NCI-H1048 (cell line): ENCODE measurements at places on chromosomes 7 and 10.

DNA sequence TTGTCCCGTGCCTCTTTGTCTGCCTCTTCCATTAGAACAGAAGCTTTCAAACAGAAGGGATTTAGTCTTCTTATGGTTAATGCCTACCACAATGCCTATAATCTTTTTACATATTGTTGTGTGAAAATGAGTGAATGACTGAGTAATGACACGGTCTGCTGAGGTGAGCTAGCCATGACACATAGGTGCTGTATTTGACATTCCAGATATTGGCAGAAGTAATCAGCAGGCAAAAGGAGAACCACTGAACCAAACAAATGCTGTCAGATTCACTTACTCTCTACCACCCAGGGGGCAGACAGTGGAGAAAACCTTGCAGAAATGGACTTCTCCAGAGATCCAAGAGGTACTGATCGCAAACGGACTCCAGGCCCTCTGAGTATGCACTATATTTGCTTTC lies 377.2 kb upstream of the VWC2 start:
- DNase-seq, result no peak

- DNase-seq, result no peak
These were observed 110.6 kb downstream of the TCERG1L start for GRCh38 chr10:131200856-131201470.

DNA sequence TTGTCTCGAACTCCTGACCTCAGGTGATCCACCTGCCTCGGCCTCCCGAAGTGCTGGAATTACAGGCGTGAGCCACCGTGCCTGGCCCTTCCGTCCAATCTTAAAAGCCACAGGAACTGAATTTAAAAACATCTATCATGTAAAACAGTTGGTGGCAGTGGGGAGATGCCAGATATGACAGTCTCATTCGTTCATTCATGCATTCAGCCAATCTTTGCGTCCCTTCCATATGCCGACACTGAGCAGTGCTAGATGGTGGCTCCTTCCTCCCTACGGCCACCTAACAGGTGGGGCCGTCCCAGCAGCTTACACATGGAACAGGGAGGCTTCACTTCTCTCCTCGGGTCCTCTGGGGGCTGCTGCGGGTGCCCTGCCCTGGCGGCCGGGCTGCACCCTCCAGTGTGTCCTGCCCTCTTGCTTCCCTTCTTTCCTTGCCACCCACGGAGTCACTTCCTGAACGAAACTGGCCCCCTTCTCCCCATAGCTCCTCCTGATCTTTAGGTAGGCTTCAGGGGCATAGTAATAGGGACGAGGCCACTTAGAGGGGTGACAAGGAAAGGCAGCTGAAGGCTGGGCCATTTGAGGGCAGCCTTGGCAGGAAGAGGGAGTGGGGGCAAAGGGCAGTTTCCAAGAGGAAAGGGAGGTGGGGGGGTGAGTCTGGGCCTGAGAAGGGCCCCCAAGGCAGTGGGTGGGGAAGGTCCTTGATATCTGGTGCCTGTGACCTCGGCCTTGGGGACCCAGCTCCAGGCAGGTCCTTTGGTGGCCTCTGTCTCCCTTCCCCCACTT lies 53.8 kb downstream of the PROSER2 start:
- no peak for DNase-seq

- no peak for DNase-seq
These were observed 72.7 kb downstream of the TCERG1L start for GRCh38 chr10:131238669-131239280.

GRCh38 chr10:3763035-3763456 lies 22.0 kb downstream of the KLF6 start:
- no peak for DNase-seq

- no peak for DNase-seq
These were observed 88.0 kb downstream of the PLXDC2 start for GRCh38 chr10:19904202-19904661.

DNA sequence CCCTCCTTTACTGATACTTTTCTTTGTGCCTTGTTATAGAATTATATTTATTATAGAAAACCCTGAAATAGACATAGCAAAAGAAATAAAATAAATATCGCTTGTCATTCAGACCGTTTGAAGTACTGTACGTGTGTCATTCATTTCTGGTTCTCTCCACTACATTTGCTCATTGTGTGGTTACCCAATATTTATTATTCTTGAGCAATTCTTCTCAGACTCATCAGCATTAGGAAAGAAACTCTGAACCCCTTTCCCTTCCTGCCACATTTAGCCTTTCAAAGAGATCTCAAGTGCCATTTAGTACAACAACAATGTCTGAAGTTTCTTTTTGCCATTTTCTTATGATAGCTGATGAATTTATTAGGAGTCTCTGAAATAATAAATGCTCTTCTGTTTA lies 154.1 kb downstream of the KIAA1217 start:
- no peak for DNase-seq

GRCh38 chr10:97777143-97777542 lies 5.3 kb upstream of the SFRP5 start:
- DNase-seq, result no peak

GRCh38 chr7:136405931-136406777 lies 429.0 kb upstream of the MTPN start:
- DNase-seq, result peak; percentile 53

GRCh38 chr7:137454767-137455166 lies 111.2 kb upstream of the PTN start:
- DNase-seq, result no peak

- DNase-seq, result no peak
These were observed 16.4 kb downstream of the GRB10 start for GRCh38 chr7:50766106-50766848.

- no peak for DNase-seq
These were observed 94.0 kb downstream of the WDR11 start for GRCh38 chr10:120945182-120945581.

- DNase-seq, result no peak
These were observed 1.8 kb downstream of the PALD1 start for GRCh38 chr10:70480239-70480861.

DNA sequence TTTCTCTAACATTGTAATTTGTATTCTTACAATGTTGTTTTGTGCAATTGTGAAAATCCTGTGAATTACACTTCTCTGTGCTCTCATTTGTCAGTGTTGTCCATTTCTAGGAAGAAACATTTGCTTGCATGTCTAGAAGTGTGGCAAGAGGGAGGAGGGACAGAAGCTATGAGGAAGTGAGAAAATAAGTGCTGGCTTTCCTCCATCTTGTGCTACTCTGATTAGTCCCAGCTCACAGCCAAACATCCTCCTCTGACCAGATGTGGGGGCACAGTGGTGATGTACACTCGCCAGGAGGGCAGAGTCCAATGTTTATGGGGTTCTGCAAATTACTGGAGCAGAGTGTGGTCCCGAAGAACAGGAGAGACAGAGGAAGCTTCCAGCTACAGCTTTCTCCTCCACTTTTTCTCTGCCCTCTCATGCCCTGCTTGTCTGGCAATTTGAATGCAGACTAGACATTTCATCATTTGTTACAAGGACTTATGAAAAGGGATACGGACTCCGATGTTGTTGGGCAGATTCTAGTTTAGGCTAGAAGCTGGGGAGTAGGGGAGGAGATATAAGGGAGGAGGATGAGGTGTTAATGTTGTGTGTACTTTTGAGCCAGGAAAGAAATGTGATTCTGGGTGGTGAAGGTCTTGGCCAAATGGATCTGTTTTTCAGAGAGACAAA lies 131.0 kb upstream of the C1GALT1 start:
- no peak for DNase-seq

- DNase-seq, result no peak
These were observed 19.2 kb upstream of the R3HCC1L start for GRCh38 chr10:98115031-98115787.

- no peak for DNase-seq
These were observed 6.7 kb downstream of the AOAH start for GRCh38 chr7:36717586-36717985.

DNA sequence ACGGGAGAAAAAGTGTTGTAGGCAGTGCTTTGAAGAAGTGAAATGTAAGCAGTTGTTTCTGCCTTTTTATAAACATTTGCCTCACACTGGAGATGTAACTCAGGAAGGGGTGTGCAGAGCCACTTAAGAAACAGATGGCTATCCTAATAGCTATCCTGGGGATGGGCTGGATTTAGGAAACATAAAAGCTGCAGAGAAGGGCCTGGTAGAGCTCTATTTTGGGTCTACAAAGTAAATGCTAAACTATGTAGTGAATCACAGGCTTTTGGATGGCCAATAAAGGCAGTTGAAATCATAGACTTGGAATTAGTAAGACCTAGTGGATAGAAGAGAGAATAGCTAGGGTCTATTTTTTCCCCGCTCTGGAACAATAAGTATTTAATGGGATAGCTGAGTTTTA lies 79.9 kb upstream of the AGR3 start:
- no peak for DNase-seq

DNA sequence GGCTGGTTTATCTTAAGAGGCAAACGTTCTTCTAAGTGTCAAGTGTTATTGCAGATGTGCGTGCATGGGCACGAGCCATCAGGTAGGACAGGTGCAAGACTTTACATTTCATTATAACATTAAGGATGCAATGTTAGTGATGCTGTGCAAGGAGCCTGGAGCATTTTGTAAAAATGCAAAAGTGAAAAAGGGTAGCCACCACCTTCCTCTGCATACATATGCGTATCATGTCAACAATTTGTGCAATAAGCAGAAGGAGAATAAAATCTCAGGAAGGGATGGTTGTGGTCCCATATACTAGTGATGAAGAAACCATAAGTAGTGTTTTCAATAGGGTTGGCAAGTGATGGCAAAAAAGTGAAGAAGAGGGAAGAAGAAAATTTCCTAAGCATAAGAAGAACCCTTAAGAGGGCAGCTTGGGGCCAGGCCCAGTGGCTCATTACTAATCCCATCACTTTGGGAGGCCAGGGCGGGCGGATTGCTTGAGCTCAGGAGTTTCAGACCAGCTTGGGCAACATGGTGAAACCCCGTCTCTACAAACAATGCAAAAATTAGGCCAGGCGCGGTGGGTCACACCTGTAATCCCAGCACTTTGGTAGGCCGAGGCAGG lies 7.5 kb downstream of the PIK3AP1 start:
- DNase-seq, result no peak

GRCh38 chr7:12779947-12780346 lies 92.5 kb downstream of the ARL4A start:
- no peak for DNase-seq

GRCh38 chr10:14602807-14603533 lies 171.7 kb downstream of the FAM107B start:
- DNase-seq, result no peak

- no peak for DNase-seq
These were observed 15.9 kb downstream of the VSIR start for GRCh38 chr10:71757399-71757922.

DNA sequence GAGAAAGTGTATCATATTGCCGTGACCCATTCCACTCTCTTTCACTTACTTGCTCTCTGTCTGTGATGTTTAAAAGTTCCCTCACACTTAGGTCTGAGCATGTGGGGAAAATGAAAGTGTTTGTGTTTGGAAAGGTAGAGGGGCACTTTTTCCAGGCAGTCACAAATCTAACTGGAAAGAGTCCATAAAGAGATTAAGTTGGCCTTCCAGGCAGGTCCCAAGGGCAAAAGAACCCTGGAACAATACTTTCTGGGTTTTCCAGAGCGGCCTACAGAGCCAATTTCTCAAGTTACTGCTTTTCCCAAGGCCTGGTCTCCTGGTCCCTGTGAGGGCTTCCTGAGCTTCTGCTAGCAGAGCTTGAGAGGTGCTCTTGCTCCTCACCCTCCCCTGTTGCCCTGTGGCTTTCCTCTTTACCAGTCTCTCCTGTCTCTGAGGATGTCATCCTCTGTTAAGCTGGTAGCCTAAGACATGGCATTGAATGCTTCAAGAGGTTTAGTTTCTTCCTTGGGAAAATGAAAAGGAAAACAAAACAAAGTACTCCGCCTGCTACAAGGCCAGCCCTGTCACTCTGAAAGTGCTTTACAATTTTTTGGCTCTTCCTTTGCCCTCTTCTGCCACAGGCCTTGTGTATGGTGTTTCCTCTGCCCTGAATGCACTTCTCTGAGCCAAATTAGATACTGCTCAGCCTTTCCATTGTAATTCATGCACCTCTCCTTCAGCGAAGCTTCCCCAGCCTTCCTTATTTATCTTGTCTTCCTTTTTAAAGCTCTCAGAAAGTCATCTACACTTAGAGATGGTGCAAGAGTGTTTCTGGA lies 20.1 kb downstream of the TES start:
- DNase-seq, result no peak

DNA sequence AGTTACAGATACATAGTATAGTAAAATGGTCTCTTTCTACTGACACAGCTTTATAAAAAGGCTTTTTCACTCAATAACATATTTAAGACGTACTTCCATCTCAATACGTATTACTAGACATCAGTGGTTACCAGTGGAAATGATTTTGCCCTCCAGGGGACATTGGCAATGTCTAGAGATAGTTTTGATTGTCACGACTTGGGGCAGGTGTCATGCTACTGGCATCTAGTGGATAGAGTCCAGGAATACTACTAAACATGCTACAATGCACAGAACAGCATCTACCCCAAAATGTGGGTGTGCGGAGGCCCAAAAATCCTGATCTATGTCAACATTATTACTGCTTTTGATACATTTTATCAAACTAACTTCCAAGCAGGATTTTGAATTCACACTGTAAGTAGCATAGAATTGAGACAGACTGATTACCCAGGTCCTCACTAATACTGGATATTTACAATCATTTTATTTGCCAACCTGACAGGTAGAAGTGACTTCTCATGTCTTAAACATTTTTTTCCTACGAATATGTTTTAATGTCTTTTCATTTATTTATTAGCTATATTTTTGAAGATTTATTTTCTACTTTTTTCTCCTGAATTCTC lies 53.8 kb downstream of the HGF start:
- no peak for DNase-seq

- no peak for DNase-seq
These were observed 355.7 kb downstream of the DNAJB6 start for GRCh38 chr7:157692460-157693011.

GRCh38 chr10:48796713-48797245 lies 112.1 kb downstream of the WDFY4 start:
- no peak for DNase-seq

DNA sequence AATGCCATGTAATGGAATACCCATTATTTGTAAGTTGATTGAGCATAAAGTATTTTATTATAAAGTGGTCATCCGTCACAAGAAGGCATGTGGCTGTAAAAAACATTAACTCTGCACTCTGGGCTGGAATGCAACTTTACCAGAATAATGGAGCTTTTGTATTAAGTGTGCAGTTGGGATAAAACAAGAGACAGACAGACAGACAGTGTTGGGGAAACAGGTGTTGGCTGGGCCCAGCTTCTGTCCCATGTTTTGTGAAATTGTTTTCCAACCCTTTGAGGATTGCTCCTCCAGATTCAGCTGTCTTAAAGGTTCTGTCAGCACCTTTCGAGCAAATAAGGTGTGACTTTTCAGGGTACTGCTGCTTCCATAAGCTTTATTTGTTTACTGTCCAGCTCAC lies 67.9 kb upstream of the NFKB2 start:
- no peak for DNase-seq

GRCh38 chr10:63630085-63630930 lies 109.1 kb downstream of the REEP3 start:
- peak; percentile 83 for DNase-seq
